Epithelial cell of esophagus (primary cell): ENCODE measurements at places on chromosomes 13 and 19.
A peak's percentile ranks its signal among the peaks of the same experiment; 100 is the strongest.

GRCh38 chr13:97535614-97536013, 101.6 kb downstream of the RAP2A start:
- DNase-seq, result peak; percentile 62

- DNase-seq, result no peak
Measured at GRCh38 chr19:48455908-48456562, 661 bp downstream of the KCNJ14 start.

GRCh38 chr19:10640361-10640760, 13.8 kb upstream of the ILF3 start:
- no peak for DNase-seq

DNA sequence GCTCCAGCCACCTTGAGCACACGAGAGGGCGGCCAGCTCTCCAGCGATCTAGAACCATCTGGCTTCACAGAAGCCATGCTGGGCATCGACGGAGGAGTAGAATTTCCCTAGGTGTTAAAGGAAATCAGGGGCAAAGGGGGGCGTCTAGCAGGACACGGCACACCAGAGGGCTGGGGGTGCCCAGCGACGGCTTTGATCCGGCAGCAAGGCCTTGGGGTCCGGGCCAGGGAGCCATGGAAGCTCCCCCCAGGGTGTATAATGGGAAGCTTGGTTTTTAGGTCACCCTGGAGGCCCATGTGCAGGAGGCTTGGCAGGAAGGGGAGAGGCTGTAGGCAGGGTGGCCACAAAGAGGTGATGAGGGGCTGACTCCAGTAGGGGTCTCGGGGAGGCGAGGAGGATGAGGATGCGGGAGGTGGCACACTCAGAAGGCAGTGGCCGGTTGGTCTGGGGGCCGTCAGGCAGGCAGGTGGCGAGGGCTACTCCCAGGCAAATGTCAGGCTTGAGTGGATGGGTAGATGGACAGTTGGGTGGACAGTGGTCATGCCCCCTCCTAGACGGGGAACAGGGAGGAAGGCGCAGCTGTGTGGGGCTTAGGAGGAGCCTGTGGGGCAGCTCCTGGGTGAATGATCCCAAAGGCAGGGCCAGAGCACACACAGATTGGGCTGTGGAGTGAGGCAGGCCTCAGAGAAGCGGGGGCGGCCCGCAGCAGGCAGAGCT, 5.6 kb downstream of the KMT5C start:
- no peak for DNase-seq

GRCh38 chr13:28819735-28820098, 422 bp upstream of the MTUS2 start:
- DNase-seq, result peak; percentile 59

DNA sequence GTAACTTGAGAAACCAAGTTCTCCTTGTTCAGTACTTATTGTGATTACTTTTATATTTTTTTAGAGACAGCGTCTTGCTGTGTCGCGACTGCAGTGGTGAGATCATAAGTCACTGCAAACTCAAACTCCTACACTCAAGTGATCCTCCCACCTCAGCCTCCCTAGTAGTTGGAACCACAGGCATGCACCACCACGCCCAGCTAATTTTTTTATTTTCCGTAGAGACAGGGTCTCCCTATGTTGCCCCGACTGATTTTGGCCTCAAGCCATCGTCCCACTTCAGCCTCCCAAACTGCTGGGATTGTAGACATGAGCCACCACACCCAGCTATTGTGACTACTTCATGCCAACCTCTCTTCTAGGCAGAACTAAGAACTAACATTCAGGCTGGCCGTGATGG, 8.3 kb downstream of the C19orf53 start:
- no peak for DNase-seq

DNA sequence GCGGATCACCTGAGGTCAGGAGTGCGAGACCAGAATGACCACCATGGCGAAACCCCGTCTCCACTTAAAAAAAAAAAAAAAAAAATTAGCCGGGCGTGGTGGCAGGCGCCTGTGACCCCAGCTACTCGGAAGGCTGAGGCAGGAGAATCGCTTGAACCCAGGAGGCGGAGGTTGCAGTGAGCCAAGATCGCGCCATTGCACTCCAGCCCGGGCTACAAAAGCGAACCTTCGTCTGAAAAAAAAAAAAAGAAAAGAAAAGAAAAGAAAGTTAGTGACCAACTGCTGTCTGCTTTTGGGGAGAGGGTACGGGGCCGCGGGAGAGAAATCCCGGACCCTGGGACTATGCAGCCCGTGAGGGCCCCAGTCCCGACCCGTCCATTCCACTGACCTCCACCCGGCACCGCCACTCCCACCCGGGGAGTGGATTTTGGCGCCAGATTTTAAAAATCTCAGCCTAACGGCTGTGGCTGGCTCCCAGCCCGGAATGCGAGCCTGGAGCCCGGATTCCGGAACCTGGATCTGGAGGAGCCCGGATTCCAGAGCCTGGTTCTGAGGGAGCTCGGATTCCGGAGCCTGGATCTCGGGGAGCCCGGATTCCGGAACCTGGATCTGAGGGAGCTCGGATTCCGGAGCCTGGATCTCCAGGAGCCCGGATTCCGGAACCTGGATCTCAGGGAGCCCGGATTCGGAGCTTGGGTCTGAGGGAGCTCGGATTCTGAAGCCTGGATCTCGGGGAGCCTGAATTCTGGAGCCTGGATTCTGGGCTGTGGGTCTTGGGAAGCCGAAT, 6.1 kb upstream of the LMNB2 start:
- DNase-seq, result peak; percentile 94

- no peak for DNase-seq
Measured at GRCh38 chr13:46816371-46816770, 19.4 kb upstream of the ESD start.

DNA sequence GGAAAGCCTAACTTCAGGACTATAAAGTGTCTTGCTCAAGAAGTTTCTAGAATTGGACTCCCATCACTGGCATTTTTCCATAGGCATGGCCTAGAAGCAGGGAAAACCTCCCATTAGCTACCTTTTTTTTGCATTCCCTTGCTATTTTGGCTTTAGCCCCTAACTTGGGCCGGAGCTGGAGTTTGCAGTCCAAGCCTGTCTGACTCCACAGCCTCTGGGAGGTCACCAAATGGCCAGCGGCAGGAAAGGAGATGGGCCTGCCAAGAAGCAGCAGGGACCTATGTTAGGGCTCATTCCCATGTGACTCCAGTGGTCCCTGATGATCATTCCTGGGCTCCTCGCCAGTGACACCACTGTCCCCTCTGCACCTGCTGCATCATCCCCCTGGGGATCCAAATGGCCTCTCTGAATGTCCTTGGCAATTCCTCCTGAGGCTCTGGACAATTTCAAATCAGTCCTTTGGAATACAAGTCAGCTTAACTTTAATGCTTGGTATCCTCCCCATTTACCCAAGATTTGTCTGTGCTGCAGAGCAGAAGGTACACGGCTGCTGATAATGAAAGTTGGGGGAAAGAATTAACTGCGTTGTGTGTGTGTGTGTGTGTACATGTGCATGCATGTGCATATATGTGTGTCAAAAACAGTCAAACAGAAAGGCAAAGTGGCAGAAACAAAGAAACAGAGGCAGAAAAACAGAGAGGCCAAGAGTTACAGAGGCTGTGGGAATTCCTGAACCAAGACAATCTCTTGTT, 69.8 kb upstream of the SERP2 start:
- DNase-seq, result no peak

DNA sequence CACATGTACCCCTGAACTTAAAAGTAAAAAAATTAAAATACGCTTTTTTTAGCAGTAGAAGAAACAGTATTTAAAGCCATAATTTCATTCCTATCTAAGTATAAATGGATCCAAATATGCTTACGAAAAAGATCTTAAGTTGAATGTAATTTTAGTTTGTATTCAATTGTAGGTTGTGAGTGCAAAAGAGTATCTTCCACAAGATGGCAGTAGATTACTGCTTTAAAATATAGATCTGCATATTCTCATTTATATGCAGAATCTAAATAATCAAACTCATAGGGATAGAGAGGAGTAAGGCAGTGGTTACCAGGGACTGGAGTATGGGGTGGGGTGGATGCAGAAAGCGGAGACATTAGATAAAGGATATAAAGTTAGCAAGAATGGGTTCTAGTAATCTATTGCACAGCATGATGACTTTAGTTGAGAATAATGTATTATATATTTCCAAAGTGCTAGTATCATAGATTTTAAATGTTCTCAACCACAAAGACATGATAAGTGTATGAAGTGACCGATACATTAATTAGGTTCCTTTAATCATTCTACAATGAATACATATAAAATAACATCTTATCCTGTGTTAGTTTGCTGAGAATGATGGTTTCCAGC, 14.2 kb downstream of the OR7A17 start:
- peak; percentile 6 for DNase-seq

- DNase-seq, result peak; percentile 75
Measured at GRCh38 chr13:98576200-98576945, 534 bp downstream of the STK24 start.

DNA sequence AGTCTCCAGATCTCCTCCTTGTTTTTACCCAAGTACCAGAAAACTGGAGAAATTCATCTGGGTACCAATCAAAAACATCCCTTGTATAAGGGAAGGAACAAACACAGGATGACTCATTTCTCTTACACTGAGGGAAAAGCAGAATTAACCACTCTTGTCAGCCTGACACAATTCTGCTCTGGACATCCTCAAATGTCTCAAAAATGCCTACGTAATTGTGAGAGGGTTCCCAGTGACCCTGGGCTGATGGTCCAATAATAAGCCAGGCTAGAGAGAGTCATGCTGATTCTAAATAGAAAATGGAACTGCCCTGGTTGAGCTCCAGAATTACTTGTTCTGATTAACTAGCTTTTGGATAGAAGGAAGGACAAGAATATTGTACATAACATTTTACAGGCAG, 14.5 kb downstream of the ZNF708 start:
- DNase-seq, result no peak

DNA sequence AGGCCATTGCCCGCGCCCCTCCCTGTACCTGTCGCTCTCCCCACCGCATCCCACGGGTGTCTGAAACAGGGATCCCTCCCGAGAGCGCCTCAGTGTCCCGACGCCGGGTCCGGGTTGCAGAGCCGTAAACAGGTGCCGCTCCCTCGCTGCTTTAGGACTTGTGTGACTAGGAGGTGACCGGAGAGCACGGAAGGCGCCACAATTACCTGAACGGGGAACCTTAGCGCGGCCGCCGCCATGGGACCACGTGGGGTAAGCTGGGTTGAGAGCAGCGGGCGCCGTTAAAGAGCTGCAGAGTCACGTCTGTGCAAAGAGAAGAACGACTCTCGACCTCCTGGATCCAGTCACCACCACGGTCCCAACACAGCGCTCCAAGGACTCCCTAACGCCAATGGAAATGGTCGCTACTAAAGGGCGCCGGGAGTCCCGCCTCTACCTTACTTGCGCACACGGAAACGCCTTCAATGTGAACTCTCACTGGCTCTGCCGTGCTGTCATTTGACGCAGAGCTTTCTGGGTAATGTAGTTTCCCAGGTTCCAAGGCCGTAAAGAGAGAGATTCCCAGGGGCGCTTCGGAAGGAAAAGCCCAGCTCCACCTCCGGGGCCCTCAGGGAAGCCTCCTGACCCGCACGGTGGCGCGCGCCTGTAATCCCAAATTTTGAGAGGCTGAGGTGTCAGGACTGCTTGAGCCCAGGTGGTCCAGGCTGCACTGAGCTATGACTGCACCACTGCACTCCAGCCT, at the start of gene ZNF552:
Gene ZNF552, minus strand, starts transcription at position 409 of the 742 bp plus-strand sequence. Its CDS starts 170 bp downstream, at position 239.
- DNase-seq, result peak; percentile 95

- DNase-seq, result no peak
Measured at GRCh38 chr13:98371516-98372023, 194.5 kb upstream of the RNF113B start.

- peak; percentile 50 for DNase-seq
Measured at GRCh38 chr19:49200238-49200862, 42.8 kb downstream of the TRPM4 start.

DNA sequence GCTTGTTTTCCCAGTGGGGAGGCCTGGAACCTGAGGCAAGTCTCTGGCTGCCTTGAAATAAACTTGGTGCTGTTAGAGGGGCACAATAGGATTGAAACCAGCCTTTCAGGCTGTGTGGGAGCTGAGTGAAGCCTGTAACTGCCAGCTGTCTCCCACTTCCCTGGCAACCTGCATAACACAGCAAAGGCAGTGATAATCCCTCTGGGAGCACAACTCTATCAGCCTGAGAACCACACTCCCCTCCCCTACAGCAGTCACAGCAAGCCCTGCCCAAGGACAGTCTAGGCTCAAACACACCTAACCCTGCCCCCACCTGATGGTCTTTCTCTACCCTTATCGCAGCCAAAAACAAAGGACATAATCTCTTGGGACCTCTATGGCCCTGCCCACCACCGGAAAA, 683.8 kb upstream of the ATXN8OS start:
- no peak for DNase-seq

DNA sequence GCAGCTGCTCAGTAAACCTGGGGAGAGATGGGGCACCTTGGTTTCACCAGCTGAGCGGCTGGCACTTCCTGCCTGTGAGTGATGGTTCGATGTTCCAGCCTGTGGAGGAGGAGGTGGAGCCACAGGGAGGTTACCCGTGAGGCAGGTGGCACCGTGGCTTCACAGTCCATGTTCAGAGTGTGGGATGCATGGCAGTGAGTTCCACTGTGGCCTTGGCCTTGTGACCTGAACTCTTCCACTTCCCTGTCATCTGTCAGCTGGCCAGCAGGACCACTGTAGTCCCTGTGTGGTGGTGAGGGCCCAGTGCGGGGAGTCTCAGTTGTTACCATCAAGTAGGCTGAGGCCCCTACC, 16.9 kb downstream of the SMARCA4 start:
- DNase-seq, result no peak

GRCh38 chr13:95968906-95969305, 84.3 kb downstream of the UGGT2 start:
- DNase-seq, result no peak

DNA sequence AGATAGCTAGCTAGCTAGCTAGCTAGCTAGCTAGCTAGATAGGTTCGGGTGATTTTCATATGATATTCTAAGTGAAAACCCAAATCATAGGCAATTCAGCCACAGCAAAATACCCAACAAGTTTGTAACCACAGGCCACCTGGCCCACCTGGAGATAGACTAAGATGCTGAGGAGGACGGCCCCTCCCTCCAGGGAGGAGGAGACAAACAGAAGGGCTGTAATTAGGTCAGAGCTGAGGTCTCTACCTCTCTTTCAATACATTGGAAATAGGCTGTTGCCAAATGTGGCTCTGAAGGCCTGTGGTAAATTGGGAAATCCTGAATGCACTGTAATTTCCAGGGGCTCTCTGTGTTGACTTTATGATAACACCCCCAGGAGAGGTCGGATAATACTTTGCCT, 382.2 kb downstream of the FGF9 start:
- DNase-seq, result no peak

GRCh38 chr19:38059897-38060296, 152.9 kb downstream of the SIPA1L3 start:
- peak; percentile 51 for DNase-seq

GRCh38 chr13:37094840-37095239, 10.6 kb downstream of the CSNK1A1L start:
- no peak for DNase-seq

DNA sequence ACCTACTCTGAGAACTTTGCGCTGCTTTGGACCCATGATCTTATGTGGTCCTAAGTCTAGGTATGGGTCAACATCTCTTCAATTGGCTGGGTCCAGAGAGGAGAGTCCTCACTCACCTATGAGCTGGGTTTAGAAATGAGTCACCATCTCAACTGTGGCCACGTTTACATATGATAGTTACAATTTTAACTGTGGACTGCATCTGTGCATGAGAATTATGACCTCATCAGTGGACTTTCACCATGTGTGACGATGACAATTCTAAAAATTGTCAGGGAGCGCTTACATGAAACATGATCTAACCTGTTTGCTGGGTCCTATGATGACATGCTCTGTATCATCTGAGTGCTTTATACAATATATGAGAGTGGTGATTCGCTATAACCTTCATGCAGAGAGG, 12.7 kb upstream of the ZNF724 start:
- DNase-seq, result no peak

- DNase-seq, result no peak
Measured at GRCh38 chr19:38100589-38100988, 123.4 kb downstream of the DPF1 start.
